ENCODE measurements at places on chromosomes 16 and 17. TPM values are rescaled to one million over a fixed set of nuclear protein-coding genes. Genes with fewer than 3 reads are reported as not detected.

SF3B3 gene
- total RNA-seq, result 277 TPM

SLC16A6 gene
- 6.9 TPM for total RNA-seq

KCNJ16 gene
- not detected for total RNA-seq

- H3K4me1 ChIP-seq, result peaks cover 21% of the 10 kb centered on the region
- H3K4me3 ChIP-seq, result peak overlapping the region; percentile 10
Observed at GRCh38 chr17:48455791-48456190, 25.8 kb upstream of the SKAP1 start.

DNA sequence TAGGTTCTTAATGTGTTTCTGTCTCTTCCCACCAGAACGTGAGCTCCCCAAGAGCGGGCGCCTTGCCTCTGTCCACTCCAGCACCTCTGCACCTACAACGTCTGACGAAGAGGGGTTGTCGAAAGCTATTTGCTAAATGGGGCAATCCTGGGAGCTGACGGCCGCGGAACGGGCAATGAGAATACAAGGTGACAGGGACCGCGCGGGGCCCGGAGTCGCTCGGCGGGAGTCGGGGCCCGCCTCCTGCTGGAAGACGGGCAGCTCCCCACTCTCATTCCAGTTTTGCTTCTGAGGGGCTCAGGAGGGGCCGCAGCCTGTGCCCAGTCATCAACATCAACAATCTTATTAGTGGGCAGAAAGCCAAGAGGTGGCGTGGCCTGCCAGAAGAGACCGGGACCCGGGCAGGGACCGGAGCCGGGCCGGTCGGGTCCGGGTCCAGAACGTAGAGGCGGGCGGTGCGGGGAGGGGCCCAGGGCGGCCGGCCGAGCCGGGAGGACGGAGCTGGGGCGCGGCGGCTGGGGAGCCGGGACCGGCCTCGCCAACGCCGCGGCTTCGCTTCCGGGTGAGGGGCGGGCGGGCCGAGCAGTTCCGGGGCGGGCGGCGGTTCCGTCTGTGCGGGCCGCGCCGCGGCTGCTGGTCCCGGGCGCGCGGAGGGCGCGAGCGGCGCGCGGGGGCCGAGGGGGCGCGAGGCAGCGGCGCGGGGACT is at the start of gene MOSMO:
Gene MOSMO, plus strand, starts transcription at position 603 of the 706 bp plus-strand sequence. CDS start 191 bp downstream, outside the sequence.
- peak within 1 kb of the TSS; percentile 89 for H3K27ac ChIP-seq
- peak; percentile 66 for DNase-seq
- H3K4me3 ChIP-seq, result peak within 1 kb of the TSS; percentile 87
- H3K36me3 ChIP-seq, result no peaks in the 10 kb centered on the region
- H3K4me1 ChIP-seq, result peaks cover 52% of the 10 kb centered on the region

DNA sequence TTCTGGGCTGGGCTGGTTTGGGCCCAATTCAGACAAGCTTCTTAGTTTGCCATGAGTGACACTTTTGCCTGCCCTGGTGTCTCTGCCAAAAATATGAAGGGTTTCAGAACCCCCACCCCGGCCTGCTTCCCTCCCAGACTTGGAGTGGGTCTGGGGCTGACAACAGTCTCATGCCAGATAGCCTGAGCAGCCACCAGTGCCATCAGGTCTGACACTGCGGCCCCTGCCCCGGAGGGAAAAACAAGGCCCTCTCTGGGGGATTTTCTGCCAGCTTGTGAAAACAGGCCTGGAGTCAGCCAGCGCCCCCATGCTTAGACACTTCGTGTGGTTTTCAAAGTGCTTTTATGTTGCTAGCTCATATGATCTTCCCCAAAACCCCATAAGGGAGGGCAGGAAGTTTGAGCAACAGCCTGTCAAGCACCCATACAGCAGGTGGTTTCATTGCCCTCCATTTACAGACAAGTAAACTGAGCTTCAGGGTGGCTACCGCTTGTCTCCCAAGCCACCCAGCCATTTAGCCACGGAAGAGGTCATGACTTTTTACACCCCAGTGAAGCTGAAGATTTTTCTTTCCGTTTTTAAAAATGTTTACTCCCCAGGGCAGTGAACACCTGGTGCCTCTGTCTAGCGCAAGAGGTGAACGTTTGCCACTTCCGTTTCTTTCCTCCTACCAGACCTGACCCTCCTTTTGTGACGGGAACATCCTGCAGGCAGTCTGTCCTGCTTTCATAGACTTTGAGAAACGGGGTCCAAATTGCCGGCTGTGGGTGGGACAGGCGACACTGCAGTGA is 300.6 kb downstream of the SEC14L1 start:
- H3K27me3 ChIP-seq, result no peaks in the 10 kb centered on the region
- DNase-seq, result peak; percentile 74
- H3K36me3 ChIP-seq, result no peaks in the 10 kb centered on the region

- DNase-seq, result no peak
- H3K27ac ChIP-seq, result no peak overlapping the region
- peaks cover 7% of the 10 kb centered on the region for H3K27me3 ChIP-seq
- H3K36me3 ChIP-seq, result no peaks in the 10 kb centered on the region
- no peaks in the 10 kb centered on the region for H3K4me1 ChIP-seq
- no peak overlapping the region for H3K4me3 ChIP-seq
Observed at GRCh38 chr16:80123189-80123588, 417.6 kb upstream of the DYNLRB2 start.

CBX1 gene
- total RNA-seq, result 34.6 TPM

- H3K27me3 ChIP-seq, result peaks cover 5% of the 10 kb centered on the region
- no peak for DNase-seq
- H3K4me1 ChIP-seq, result no peaks in the 10 kb centered on the region
Observed at GRCh38 chr16:74261068-74261467, 35.5 kb upstream of the PSMD7 start.

DNA sequence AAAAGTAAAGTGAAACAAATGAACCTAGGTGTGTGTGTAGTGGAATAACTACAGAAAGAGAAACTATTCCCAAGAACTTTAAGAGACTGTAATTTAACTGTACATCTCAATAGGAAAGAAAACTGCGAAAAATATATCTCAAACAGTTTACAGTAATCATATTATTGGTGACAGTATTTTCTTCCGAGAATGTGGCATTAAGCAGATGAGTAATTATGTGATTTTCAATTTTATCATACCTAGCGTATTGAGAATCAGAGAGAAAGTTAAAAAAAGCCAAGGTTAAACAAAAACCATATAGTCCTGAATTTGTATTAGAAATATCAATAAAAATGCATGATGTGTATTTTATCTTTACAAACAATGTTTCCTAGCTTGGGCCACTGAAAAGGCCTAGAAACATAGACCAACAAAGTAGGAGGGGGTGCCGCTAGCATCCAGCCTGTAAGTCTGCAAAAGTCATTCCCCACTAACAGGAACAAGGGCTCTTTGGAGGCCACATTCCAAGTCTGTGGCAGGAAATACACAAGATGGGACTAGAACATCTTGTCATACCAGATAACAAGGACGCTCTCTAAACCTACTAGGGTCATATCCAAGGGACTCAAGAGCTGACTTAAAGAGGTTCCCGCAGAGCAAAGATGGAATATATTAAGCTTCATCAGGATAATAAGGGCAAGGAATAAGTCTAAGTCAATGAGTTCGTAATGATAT is 20.5 kb downstream of the RNF157 start:
- DNase-seq, result no peak
- H3K36me3 ChIP-seq, result peaks cover 8% of the 10 kb centered on the region
- H3K27me3 ChIP-seq, result no peaks in the 10 kb centered on the region

DNA sequence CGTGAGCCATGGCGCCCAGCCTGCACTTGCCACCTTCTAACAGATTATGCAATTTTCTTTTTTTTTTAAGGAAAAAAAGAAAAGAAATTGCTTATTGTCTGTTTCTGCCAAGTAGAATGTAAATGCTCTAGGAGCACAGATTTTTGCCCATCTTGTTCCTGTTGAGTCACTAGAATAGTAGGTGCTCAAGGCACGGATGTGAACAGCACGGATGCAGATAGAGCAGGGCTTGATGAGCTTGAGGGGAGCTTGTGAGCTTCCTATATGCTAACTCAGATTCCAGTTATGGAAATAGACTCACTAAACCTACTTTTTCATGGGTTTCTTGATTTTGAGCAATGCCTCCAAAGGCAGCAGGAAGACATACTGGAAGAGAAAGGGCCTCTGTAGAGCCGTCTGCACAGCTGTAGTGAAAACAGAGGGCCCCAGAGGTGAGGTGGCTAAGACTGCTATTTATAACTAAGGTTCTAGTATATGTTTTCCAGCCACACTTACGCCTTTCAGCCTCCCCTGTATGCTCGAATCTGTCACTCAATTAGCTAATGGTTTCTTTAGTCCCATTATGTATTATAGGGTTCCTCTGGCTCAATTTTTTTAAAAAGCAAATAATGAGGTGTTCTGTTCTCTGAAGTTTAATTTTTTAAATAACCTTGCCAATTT is 72.8 kb downstream of the WWP2 start:
- peaks cover 7% of the 10 kb centered on the region for H3K36me3 ChIP-seq
- no peak for DNase-seq
- no peak overlapping the region for H3K27ac ChIP-seq

DNA sequence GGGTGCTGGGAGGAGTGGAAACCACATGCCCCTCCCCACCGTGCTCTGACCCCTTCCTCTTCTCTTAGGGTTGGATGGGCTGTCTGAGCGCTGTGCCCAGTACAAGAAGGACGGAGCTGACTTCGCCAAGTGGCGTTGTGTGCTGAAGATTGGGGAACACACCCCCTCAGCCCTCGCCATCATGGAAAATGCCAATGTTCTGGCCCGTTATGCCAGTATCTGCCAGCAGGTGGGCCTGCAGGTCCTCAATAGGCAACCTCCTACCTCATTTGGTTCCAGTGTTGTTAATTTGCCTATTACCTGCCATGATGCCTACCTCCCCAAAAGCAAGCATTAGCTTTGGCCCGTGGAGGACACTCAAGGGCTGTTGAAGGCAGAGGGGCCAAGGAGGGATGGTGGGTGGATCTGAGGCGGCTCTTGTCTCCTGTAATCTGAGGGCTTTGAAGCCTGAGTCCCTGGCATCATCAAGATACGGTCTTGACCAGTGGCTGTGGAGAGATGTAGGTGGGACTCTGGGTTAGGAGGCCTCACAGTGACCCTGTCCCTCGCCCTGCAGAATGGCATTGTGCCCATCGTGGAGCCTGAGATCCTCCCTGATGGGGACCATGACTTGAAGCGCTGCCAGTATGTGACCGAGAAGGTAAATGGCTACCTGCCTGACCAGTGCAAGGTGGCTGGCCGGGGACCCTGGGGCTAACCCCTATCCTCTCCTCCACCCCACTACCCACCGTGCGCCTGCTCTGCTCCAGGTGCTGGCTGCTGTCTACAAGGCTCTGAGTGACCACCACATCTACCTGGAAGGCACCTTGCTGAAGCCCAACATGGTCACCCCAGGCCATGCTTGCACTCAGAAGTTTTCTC is 3.4 kb downstream of the ALDOA start:
- H3K36me3 ChIP-seq, result peaks cover 15% of the 10 kb centered on the region
- H3K4me3 ChIP-seq, result peak overlapping the region; percentile 75
- peak overlapping the region; percentile 78 for H3K27ac ChIP-seq
- H3K4me1 ChIP-seq, result peaks cover 37% of the 10 kb centered on the region
- DNase-seq, result peak; percentile 59

- no peak overlapping the region for H3K4me3 ChIP-seq
- no peak overlapping the region for H3K27ac ChIP-seq
- no peaks in the 10 kb centered on the region for H3K36me3 ChIP-seq
Observed at GRCh38 chr16:73190256-73190655, 142.3 kb upstream of the ZFHX3 start.

KRTAP4-2 gene
- not detected for total RNA-seq

VAT1 gene
- 36.7 TPM for total RNA-seq

DNA sequence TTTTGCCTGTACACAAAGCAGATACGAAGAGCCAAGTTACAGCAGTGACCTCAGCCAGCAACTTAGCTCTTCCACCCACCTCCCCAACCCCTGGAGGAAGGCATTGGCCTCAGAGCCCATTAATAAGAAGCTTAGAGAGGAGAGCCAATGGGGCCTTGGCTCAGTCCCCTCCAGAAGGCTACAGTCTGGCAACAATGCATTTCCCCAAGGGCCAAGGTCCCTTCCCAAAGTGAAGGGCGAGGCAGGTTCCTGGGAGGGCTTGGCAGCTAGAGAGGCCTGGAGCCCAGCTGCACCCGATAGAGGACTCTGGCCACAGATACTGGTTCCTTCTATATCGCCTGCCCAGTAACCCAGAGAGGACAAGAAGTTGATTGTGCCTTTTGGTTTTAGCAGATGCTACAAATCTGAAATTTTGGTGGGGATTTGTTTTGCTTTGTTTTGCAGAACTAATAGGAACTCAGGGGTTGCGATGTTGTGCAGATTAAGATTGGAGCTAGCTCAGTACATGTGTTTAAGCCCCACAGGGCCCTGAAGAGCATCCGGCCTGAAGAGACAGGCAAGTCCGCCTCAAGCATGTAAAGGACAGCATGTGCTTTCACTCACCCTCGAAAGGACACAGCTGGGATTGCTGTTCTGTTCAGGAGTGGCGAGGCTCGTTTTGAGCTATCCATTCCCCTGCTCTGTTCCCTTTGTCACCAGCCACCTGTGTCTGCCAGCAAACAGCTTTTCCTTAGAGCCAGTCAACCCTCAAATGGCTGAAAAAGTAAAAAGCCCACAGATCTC is 12.0 kb upstream of the PNPO start:
- no peak overlapping the region for H3K4me3 ChIP-seq
- peaks cover 65% of the 10 kb centered on the region for H3K36me3 ChIP-seq
- DNase-seq, result no peak
- H3K27me3 ChIP-seq, result no peaks in the 10 kb centered on the region

DNA sequence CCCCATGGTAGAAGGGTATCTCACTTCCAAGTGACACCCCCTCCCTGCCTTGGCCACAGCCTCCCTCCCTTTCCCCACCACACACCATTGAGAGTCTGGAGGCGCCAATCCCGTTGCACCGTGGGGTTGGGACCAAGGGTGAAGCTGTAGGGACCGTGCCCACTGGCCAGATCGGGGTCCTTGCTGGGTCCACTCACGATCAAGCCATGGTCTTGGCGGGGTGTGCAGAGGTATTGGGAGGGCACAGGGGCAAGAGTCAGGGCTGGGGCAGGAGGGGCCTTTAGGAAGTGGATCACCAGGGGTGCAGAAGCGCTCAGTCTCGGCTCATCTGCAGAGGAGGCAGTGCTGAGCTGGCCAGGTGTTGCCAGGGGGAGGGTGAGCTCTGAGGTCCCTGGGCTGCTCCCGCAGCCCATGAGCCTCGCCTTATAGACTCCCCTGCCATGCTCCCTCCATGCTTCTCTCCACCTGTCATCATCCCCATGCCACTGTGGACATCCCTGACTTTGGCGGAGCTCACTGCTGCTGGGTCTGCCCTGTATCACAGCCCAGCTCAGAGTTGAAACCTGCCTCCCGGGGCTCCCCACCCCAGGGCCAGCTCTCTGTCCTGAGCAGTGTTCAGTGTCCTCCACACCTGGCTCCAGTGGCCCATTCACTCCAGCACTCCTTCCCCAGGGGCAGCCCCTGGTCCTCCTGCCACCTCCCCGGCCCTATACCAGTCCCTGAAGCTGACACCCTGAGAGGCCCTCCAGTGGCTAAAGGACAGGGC is 8.3 kb downstream of the CDH16 start:
- DNase-seq, result no peak
- no peaks in the 10 kb centered on the region for H3K36me3 ChIP-seq
- H3K27ac ChIP-seq, result no peak overlapping the region
- peaks cover 4% of the 10 kb centered on the region for H3K27me3 ChIP-seq
- peaks cover 8% of the 10 kb centered on the region for H3K4me1 ChIP-seq

- H3K36me3 ChIP-seq, result peaks cover 2% of the 10 kb centered on the region
- no peak overlapping the region for H3K4me3 ChIP-seq
- peaks cover 15% of the 10 kb centered on the region for H3K27me3 ChIP-seq
- DNase-seq, result no peak
- no peak overlapping the region for H3K27ac ChIP-seq
Observed at GRCh38 chr16:14961405-14962186, 13.2 kb upstream of the PDXDC1 start.

- DNase-seq, result no peak
- H3K27ac ChIP-seq, result no peak overlapping the region
- H3K36me3 ChIP-seq, result peaks cover 4% of the 10 kb centered on the region
- no peak overlapping the region for H3K4me3 ChIP-seq
Observed at GRCh38 chr17:74146196-74146595, 57.3 kb upstream of the RPL38 start.

TNFRSF17 gene
- 1.2 TPM for total RNA-seq

Data from naive thymus-derived CD8-positive, alpha-beta T cell (primary cell).